ENCODE measurements at places on chromosomes 3 and 15.

DNA sequence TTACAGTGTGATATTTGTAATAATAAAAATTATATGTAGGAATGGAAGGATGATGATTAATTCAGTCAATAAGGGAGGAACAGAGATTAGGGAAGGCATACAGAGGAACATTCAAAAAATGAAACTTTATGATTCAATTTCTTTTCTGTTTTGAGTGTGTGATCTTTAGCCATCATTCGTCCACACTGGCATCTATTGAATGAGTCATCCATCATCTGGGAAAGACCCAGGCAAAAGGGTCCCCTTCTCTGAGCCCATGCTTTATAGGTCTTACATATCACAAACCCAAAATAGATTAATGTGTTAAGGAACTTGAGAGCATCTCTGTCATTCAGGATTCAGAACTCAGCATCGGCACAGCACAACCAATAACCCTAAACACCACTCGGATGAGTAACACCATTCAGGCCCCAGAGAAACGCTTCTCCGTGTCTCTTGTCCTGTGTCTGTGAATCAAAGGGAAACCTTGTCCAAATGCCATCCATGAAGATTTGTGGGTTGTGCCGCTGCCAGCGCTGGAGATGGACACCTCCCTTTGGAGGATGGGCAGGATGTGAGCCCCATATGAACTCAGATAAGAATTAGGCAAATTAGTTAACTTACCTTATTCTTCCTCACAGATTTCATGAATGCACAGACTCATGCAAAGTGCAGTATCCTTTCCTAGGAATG, 21.7 kb upstream of the TPM1 start:
- DNase-seq = no peak

- DNase-seq = no peak
Observed at GRCh38 chr3:191502583-191502982, 41.6 kb downstream of the PYDC2 start.

DNA sequence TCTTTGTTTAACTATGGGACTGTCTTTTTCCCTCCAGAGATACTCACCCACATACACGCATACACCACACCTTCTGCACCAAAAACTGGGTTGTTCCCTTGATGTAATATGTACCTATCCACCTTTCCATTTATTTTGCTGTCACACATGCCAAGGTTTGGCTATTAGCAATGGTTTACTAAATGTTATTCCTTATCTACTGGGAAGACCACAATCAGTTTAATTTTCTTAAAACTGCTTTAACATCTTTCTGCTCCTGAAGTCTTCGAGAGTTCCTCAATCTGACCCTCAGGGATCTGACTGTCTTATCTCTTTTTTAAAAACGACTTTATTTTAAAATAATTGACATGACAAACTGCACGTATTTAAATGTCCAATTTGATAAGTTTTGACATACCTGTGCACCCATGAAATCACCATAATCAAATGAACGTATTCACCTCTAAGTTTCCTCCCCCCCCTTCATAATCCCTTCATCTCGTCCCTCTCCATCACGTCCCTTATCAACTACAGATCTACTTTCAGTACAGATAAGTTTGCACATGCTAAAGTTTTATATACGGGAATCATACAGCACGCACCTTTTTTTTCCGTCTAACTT, 805 bp upstream of the TRPM7 start:
- no peak for DNase-seq

- DNase-seq = no peak
Observed at GRCh38 chr3:10883478-10884234, 67.6 kb downstream of the SLC6A11 start.

- DNase-seq = no peak
Observed at GRCh38 chr3:189267981-189268613, 96.3 kb downstream of the TPRG1 start.

DNA sequence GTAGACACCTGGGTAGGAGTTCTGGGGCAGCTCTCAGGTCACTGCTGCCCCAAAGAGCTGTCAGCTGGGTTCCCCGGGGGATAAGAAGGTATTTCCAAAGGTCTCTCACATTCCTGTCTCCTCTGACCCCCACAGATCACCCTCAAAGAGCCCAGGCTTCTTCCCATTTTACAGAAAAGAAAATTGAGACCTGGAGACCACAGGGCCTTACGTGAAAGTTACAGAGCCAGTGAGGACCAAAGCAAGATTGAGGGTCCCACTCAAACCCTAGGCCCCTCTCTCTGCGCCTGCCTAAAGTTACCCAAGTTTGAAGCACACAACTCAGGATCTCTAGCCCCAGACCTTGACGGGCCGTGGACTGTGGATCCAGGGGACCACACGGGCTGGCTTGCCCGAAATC, 3.9 kb upstream of the ATP2B2 start:
- DNase-seq = no peak

DNA sequence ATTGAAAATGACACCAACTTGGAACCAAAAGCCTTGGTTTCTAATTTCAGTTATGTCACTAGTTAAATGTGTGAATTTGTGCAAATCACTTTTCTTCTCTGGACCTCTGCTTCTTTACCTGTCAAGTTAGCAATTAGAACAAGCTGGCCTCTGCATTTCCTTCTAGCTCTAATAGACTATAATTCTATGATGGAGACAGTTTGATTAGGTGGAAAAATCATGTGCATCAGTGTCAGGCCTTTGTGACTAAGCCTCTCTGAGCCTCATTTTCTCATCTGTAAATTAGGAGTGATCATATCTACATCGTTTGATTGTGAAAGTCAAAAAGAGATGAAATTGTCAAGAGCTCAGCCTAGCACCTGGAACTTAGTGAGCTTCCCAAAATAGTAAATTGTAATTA, 712.9 kb downstream of the MECOM start:
- no peak for DNase-seq

GRCh38 chr3:74003734-74004133, 379.0 kb upstream of the PDZRN3 start:
- DNase-seq = no peak

DNA sequence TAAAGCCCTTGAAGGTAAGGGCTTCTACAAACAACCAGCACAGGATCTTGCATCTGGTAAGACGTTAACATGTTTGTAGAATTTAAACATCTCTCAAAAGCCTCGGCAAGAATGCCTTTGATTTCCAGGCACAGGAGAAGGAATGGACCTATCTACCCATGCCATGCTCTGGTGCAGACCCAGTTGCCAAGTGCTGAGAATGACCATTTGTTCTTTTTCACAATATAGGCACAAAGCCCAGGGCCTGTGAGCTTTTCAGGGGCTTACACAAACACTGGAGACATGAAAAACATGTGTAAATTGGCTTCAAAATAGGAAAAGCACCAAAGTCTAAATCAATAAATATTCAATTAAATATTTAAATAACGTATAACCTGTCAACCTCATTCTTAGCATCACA, 266.9 kb upstream of the TTC14 start:
- DNase-seq = no peak

DNA sequence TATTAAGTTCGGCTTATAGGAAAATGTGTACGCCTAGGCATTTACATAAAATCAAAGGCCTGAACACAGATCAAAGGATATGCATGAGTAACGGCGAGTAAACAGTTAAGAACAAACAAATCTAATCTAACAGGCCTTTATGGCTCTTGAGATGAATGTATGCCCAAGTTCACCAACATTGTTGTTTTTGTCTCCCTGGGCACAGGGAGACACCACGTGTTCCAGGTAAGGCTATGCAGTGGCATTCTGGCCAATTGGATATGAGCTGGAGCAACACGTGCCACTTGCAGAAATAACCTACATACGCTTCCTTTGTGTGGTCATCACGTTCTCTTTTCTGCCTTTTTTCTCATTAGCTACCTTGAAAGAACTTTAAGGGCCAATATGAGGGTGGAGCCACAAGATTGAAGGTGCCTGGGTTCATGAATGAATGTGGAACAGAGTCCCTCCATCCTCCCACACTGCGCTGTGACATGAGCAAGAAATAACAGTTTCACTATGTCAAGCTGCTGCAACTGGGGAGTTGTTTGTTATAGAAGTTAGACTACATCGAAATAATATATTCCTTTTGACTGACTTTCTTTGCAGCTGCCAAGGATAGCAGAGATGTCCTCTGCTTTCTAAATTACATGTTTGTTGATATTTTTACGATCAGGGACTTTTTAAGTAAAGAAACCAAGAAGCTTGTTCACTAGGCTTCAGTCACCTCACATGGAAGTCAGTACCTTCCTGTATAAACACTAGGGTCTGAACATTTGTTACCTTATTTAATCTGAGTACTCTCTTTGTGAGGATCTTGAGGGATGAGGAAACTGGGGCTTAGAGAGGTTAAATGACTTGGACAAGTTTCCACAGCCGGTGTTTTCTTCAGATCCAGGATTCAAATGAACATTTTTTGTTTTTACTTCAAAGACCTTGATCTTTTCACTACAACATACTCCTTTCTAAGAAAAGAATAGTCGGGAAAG, 427.5 kb upstream of the TBL1XR1 start:
- no peak for DNase-seq

DNA sequence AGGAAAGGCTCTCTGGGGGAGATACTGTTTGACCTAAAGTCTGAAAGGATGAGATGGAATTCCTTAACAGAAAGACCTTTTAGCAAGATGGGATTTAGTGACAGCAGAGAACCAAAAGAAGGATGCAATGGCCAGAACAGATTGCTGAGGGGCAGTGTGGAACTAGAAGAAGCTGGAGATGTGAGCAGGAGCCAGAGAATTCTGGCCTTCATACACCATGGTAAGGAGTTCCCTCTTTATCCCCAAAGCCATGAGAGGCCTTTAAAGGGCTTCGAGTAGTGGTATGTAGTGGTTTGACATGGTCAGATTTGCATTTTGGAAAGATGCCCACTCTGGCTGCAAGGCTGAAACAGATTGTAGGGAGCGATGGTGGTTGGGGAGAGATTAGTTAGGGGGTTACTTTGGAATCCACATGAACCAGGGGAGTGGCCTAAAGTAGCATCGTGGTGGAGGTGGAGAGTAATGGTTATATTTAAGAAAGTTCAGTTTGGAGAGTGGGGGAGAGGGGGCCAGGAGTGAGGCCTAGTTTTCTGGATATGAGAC, 34.0 kb upstream of the NPHP3 start:
- DNase-seq = no peak

- DNase-seq = no peak
Observed at GRCh38 chr3:133843634-133844033, 38.0 kb downstream of the SRPRB start.

- no peak for DNase-seq
Observed at GRCh38 chr3:143442814-143443447, 323.4 kb downstream of the CHST2 start.
